ENCODE measurements at places on chromosomes 3 and 15.

DNA sequence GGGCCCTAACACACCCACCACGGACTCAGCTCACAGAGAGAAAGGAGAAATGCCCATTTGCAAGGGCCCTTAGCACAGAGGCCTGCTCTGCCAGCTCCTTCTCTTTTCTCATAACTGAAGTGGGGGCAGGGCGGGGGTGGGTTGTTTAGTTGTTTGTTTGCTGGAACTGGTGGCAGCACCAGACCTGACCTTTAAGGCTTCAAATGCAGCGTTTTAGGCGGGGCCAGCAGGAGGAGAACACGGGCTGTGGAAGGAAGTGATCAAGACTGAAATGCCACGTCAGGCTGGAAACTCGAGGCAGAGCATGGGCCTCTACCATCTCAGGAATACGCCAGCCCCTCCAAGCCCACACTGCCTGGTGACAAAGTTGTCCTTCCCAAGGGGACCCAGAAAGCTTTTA, 9.3 kb downstream of the CACNA2D2 start:
- no peak for DNase-seq

- DNase-seq, result no peak
Observed at GRCh38 chr3:64560791-64561190, 127.0 kb downstream of the ADAMTS9 start.

DNA sequence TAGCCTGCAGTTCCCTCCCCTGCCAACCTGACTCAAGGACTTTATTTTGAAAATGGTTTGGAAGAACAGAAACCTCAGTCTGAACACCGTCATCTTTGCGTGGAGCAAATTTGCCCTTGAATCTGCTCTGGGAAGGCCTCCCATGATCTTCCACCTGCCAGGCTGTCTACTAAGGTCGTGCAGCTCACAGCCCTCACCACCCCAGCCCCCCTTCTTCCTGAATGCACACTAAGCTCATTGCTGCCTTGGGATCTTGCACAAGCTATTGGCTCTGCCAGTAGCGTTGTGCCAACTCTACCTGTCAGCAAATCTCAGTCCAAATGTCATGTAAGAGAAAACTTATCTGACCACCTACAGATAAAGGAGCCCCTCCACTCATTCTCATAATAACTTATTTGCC, 141.5 kb downstream of the USP13 start:
- no peak for DNase-seq

DNA sequence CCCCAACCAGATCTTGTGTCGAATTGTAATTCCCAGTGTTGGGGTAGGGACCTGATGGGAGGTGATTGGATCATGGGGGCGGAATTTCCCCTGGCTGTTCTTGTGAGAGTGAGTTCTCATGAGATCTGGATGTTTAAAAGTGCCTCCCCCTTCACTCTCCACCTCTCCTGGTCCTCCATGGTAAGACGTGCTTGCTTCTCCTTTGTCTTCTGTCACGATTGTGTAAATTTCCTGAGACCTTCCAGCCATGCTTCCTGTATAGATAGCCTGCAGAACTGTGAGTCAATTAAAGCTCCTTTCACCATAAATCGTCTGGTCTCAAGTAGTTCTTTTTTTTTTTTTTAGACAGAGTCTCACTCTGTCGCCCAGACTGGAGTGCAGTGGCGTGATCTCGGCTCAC, 42.3 kb downstream of the NR1D2 start:
- DNase-seq, result no peak

DNA sequence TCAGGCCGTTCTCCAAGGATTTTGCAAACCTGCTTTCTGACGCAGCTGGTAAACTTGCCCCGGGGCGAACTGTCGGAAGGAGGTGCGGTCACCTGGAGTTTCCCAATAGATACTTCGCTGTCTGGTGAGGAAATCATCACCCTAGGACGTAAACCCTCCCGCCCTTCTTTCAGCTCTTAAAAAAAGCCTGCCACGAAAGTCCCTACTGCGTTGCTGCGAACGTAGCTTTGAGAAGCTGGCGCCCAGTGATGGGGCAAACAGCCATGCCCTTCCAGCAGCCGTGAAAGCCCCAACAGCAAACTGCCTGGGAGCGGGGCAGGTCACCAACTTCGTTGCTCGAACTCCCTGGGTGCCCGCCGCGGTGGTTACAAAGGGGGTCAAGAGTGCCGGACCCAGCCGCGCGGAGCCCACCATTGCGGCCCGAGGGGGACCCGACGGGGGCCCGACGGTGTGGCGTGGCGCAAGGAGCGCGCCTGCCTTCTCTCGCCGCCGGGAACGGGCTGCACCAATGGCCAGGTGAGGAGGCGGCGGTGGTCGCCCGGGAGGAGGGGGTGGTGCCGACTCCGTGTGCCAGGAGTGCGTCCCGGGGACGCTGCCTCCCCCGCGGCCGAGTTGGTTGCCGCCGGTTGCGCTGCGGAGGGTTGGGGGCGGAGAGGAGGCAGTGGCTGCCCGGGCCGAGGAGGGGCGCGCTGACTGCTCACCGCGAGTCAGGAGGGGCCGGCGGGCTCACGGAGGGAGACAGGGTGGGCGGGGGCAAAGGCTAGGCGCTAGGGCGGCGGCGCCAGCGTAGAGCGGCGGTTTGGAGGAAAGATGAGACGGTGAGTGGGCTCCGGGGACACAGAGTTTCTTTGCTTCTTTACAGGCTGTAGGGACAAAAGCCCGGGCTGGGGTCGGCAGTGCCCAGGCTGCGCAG, at the start of gene PHLDB2:
Gene PHLDB2, plus strand, starts transcription at position 205 of the 913 bp plus-strand sequence. CDS start 24,813 bp downstream, outside the sequence.
- DNase-seq, result peak; percentile 38

GRCh38 chr3:189507856-189508255, 123.3 kb upstream of the TP63 start:
- no peak for DNase-seq

DNA sequence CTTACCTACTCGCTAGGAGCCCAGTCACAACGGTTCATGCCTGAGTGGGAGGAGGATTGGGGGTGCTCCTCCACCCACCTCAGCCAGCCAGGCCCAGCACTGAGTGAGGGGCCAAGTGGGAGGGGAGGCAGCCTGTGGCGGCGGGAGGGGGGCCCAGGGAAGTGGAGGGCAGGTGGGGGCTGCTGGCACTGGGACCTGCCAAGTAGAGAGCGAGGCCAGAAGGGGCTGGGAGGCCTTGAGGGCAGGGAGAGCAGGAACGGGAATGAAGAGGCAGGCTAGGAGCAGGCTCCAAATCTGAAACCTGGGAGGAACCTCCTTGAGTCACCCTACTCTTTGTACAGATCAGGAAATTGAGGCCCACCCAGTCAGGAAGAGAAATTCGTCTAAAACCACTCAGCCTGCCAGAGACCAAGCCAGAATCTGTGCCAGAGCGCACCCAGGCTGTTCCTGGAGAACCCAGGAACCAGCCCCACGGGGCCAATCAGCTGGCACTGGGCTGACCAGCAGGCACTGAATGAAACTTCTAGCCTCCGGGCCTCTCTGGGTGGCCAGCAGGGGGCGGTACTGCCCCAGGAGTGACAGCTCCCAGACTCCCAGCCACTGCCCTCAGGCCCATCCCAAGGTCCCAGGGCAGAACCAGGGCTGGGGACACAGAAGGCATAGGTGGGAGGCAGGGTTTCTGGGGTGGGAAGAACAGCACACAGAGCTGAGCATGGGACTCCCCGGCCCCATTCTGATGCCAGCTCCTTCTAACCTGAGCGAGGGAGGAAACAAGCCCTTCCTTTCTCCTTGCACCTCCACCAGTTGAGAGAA, 14.8 kb upstream of the CYP11A1 start:
- DNase-seq, result peak; percentile 78

- DNase-seq, result peak; percentile 49
Observed at GRCh38 chr15:76286271-76286879, 24.9 kb downstream of the ETFA start.

GRCh38 chr3:100104817-100105413, 9.4 kb downstream of the FILIP1L start:
- DNase-seq, result no peak

DNA sequence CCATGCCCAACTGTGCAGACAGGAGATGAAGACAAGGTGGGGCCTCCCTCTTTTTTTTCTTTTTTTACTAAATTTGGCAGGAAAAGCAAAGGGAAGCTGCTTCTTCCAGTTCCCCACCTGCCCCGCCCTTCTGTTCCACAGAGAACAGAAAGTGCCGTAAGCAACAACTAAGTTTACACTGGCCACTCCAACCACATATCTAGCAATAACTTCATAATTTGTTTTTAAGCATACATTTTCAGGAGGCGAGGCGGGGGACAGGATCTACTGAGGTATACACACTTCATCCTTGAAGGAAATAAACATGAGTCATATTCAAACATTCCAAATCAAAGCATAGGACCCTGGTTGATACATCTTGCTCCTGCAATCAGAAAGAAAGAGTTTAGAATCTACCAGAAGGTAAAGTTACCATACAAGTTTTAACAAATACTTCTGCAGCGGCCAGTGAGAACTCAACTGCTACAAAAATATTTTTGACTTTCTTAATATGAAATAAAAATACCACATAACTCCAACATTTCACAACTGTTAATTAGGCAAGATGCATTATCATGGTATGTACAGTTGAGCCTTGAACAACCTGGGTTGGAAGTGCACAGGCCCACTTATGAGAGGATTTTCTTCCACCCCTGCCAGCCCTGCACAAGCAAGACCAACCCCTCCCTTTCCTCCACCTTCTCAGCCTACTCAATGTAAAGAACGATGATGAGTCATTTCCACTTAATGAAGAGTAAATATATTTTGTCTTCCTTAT, 50.7 kb downstream of the FOXP1 start:
- no peak for DNase-seq

GRCh38 chr3:127457094-127457475, 133.4 kb downstream of the TPRA1 start:
- DNase-seq, result no peak

DNA sequence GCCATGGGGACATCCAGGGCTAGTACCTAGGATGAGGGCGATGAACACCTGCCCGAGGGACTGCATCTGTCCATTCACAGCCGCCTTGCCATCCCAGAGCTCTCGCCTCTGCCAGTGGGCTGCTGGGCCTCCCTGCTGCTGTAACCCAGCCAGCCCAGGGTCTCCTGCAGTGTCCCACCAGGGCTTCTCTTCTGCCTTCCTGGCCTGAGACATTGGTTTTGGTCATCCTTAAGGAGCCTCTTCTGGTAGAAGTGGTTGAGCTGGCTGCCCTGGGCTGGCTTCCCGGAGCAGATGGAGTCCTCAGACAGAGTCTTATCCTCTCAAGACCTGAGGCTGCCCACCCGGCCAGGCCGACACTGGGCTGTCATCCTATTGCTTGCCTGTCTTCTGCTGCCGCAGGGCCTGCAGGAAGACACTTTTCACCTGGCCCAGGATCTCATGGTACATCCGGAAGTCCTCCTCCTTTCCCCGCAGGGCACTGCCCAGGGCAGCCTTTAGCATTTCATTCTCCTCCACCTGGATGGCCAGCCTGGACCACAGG, 6.1 kb upstream of the HHATL start:
- no peak for DNase-seq

DNA sequence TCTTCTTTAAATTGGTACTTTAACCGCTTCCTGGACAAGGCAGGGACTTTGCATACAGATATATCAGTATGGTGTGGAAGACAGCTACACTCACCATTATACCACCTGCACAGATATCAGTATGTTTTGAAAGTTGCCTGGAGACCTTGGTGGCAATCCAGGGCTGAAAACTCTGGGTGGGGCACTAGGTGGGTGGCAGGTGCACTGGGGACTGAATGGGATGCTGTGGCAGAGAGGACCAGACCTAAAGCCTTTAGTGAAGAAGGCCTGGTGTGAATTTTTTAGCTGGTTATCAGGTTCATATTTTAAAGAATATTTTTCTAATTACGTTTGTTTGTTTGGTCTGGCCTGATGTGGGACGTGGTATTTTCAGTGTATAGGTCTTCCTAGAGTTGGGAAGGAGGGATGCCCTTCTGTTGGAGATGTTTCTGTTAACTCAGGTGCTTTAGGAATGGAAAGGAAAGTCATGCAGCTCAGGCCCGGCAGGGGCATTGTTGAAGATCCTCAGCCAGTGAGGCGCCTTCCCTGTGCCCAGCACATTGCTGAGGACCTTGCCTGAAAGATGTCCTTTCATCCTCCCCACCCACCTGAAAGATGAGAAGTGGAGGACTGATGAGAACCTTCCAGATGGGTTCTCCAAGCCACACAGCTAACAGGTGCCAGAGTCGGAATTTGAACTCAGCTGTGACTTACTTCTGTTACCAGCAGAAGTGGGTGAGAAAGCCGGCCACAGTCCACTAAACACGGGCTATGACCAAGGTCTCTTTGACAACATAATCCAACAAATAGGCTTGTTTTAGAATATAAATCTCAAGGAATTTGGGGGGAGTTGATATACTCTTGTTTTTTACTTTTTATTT, 77.3 kb downstream of the APBA2 start:
- DNase-seq, result no peak

GRCh38 chr3:123412076-123412475, 36.8 kb downstream of the ADCY5 start:
- no peak for DNase-seq

GRCh38 chr3:8658306-8659212, 14.0 kb upstream of the SSUH2 start:
- peak; percentile 98 for DNase-seq

DNA sequence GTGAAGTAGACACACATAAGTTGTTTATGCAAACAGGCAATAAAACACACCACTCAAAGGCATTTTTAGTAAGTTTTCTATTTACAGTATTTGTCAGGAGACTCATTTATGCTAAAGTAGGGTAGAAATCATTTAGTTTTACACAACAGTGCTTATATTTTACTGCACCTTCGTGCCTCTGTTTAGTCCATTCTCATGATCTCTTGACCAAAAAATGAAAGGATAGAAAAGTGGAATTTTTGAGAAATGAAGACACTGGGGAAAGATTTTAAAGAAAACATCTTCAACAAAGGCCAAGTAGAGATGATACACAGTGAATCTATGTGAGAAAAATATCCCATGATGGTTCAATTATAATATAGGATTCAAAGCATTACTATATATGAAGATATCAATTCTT, 114.9 kb downstream of the SAMMSON start:
- no peak for DNase-seq

DNA sequence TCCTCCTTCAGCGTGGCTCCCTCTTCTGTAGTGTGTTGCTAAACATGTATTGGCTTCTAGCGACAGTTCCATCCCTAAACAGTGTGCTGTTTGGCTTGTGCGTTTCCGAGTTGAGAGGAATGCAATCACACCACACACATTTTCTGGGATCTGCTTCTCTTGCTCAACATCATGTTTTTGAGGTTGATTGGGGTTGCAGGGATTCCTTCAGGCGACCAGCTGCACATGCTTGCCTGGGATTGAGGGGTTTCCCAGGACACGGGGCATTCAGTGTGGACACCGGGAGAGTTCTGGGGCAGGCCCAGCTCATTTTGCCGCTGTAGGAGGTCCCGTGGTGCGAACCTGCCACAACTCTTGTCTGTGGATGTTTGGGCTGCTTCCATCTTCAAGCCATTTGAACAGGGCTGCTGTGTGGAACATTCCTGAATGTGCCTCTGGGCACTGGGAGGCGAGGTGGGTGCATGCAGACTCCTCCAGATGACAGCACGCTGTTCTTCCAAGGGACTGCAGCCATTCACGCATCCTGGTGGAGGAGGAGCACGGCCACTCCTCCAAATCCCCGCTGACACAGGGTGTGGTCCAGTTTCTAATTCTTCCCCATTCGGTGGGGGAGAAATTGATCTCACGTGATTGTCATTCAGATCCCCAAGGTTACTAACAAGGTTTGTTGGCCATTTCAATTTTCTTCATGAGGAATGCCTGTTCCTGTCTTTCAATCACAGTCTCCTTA, 82.8 kb downstream of the PLXNA1 start:
- DNase-seq, result no peak

GRCh38 chr3:156732261-156732660, 57.9 kb downstream of the TIPARP start:
- DNase-seq, result no peak

GRCh38 chr3:138325990-138326389, 3.7 kb downstream of the NME9 start:
- DNase-seq, result no peak

- DNase-seq, result no peak
Observed at GRCh38 chr3:132290833-132291232, 26.4 kb upstream of the ACP3 start.

GRCh38 chr3:71000483-71000882, 583.0 kb downstream of the FOXP1 start:
- DNase-seq, result no peak

Measured in MM.1S (cell line).